Erythroblast (primary cell): ENCODE measurements at places on chromosomes 16 and 17.

DNA sequence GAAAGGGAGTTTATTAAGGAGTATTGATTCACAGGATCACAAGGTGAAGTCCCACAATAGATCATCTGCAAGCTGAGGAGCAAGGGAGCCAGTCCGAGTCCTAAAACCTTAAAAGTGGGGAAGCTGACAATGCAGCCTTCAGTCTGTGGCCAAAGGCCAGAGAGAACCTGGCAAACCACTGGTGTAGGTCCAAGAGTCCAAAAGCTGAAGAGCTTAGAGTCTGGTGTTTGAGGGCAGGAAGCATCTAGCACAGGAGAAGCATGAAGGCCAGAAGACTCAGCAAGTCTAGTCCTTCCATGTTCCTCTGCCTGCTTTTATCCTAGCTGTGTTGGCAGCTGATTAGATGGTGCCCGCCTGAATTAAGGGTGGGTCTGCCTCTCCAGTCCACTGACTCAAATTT is 193.0 kb downstream of the KIF2B start:
- DNase-seq, result no peak

DNA sequence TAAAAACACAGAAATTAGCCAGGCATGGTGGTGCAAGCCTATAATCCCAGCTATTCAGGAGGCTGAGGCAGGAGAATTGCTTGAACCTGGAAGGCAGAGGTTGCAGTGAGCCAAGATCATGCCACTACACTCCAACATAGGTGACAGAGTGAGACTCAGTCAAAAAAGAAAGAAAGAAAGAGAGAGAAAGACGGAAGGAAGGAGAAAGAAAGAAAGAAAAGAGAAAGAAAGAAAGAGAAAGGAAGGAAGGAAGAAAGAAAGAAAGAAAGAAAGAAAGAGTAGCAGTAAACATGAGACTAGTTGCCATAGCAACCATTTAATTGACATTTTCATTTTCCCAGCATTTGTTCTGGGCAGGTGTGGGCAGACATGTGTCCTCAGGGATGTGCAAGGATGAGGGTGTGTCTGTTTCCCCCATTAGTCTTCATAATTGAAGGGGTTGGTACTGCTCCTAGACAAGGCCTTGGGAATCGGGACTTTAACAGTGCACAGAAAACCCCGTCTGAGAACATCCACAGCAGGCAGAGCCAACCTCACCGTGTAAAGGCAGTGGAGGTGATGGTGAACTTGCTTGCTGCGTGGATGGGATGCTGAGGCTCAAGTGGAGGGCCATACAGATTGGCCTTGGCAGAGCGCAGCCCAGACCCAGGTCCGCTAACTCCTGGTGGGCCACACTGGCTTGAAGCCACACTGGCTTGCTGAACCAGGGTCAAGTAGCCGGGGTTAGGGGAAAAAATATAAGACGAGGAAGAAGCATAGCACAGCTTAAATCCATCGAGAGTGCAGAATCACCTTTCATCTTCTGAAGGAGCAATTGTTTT is 35.2 kb upstream of the KIFC3 start:
- DNase-seq, result no peak

GRCh38 chr16:85612191-85612800 is 826 bp upstream of the GSE1 start:
- peak; percentile 78 for DNase-seq

- no peak for DNase-seq
These were observed 2.3 kb downstream of the CASKIN2 start for GRCh38 chr17:75512926-75513640.

DNA sequence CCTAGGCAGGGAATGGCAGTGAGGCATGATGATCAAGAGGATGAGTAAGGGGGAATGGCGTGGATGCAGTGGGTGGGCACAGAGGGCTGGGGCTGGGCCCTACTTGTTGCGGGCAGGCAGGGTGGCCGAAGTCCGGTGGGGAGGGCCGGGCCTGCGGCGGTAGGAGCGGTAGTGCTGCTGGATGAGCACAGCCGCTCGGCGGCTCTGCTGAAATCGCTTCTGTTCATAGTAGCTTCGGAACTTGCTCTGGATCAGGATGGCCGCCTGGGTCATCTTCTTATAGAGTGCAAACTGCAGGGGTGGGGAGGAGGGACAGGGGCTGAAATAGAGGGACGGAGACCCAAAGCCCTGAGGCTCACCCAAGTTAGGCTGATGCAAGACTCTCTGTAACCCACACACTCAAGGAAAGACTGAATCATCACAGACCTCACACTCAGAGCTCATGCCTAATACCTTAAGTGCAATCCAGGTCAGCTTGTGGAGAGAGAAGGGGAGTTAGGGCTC is 1.5 kb upstream of the SPAG7 start:
- DNase-seq, result peak; percentile 24
